ENCODE measurements at places on chromosomes 12 and 14. TPM values are rescaled to one million over a fixed set of nuclear protein-coding genes. Genes with fewer than 3 reads are reported as not detected.

DNA sequence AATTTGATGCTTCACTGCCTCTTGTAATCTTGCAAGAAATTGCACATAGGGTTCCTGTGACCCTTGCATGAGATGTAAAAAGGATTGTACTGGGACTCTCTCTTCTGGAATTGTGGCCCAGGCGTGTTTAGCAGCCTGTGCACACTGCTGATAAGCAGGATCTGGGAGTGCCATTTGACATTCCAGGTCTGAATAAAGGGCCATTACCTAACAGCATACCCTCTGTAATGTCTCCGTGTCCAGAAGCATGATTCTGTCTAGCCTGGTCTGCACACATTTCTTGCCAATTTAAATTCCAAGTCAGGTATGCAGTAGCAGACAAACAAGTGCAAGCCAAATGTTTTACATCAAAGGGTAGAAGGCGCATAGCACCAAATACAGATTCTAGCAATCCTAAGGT is 18.1 kb upstream of the MAPKAPK5 start:
- DNase-seq, result no peak

GRCh38 chr12:129520739-129521138 is 383.1 kb downstream of the TMEM132D start:
- DNase-seq, result peak; percentile 17

GRCh38 chr12:98741556-98742265 is 96.6 kb downstream of the APAF1 start:
- no peak for DNase-seq

DNA sequence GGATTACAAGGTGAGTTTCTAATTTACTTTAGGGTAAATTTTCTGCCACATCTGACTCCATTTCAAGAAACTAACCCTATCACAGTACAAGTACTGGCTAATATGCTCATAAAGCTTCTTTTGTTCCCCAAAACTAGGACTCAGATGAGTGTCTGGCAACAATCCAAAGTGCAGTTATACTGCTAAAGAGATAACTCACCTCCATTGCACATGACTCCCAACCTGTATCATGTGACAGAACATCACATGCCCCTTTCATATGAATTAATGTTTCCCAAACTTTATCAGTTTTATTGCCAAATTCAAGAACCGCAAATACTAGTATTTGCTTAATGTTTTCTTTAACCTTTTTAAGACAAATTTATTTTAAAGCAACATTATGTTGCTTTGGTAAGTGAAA is 3.9 kb upstream of the PPP1R12A start:
- no peak for DNase-seq

GRCh38 chr12:44369998-44370397 is 506.1 kb downstream of the NELL2 start:
- no peak for DNase-seq

GRCh38 chr12:66279123-66279712 is 23.1 kb upstream of the HELB start:
- peak; percentile 13 for DNase-seq

DNA sequence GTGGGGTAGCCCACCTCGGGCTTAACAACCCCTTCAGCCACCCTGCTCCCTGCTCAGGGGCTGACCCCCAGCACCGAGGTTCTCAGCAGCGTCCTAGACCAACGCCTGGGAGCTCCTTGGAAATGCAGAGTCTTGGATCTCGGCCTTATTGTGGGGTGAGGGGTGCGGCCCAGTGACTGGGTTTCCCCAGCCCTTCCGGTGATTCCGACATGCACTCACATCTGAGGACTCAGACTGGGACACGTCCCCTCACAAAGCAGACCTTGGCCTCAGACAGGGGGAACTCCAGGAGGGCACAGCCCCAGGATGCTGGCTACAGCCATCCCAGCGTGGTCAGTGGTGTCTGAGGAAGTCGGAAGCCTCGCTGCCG is 117.7 kb downstream of the RFLNA start:
- no peak for DNase-seq

DNA sequence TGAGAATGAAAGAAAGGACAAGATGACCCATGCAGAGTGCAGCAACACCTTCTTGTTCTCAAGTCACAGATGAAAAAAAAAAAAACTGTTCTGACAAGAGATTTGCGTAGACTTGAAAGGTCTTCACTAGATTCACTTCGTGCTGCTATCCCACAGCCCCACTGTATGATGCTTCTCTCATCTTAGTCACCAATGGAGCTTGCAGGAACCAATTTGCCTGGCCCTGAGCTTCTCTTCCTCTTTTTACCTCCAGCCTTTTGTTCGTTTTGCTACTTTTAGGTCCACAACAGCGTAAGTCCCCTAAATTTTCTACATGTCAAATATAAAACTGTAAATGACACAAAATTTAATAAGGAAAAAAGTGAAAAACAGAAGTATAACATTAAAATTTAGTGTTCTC is 107.9 kb upstream of the NAP1L1 start:
- no peak for DNase-seq

DNA sequence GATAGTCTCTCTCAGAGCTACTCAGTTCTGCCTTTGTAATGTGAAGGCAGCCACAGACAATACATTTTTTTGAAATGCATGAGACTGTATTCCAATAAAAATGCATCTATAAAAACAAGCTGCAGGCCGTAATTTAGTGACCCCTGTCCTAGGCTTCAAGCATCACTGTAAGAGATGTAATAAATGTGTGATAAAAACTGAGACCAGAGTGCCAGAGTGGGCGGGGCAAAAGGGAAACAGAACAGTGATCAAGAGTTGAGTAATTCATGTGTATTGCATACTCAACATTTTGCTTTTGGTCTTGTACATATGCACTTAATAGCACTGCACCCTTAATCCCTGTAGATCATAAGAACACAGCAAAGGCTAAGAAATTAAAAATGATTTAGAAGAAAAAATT is 743.5 kb downstream of the DIO2 start:
- no peak for DNase-seq

- peak; percentile 80 for DNase-seq
Measured at GRCh38 chr12:55736780-55737580, 5.9 kb upstream of the GDF11 start.

DNA sequence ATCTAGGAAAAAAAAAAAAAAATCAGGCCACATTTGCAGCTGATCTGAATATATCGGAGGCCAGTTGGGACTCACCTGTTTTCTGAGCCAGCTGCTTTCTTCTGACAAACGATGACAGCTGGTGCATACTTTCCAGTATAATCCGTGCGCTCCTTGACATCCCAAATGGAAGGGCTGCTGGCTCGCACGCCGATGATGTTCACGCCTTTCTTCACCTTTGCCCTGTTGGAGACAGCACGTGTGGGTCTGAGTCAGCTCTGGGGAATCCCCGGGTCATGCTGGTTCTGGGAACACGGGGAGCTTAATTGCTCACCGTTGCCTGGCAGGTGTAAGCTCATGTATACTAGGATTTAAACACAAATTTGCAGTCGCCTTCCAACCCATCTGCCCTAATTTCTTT is 372.8 kb downstream of the TMEM132D start:
- no peak for DNase-seq

DNA sequence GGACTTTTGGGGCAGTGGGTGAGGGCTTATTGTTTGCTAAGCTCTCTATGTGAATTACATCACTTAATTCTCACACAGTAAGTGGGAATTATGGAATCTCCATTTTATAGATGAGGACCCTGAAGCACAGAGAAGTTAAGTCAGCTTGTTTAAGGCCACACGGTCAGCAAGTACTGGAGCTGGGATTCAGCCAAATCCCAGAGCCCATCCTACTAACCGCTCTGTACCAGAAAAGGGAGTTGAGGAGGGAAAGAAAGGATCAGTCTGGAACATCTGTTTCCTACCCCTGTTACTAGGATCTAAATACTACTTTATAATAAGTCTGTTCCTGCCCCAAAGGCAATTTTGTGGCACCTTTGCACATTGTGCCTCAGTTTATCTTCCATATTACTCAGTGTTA is 42.6 kb downstream of the PPFIBP1 start:
- no peak for DNase-seq

GRCh38 chr12:93622485-93622884 is 50.0 kb downstream of the SOCS2 start:
- DNase-seq, result peak; percentile 68

- DNase-seq, result no peak
Measured at GRCh38 chr12:59484575-59484974, 111.3 kb upstream of the SLC16A7 start.

DNA sequence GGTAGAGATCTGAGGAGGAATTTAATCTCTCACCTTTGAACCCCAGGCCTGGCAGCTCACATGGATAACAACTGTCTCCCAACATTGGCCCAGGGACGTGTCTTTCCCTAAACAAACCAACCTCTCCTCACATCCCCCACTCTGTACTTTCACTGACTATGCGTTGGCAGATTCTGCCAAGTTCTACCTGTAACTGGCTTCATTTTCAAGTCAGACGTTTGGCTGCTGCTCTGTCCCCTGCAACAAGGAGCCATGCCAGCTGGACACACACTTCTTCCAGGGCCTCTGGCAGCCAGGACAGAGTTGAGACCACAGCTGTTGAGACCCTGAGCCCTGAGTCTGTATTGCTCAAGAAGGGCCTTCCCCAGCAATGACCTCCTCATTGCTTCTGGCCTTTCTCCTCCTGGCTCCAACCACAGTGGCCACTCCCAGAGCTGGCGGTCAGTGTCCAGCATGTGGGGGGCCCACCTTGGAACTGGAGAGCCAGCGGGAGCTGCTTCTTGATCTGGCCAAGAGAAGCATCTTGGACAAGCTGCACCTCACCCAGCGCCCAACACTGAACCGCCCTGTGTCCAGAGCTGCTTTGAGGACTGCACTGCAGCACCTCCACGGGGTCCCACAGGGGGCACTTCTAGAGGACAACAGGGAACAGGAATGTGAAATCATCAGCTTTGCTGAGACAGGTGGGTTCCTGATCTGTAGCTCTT is at the start of gene INHBC:
Gene INHBC, plus strand, starts transcription at position 268 of the 707 bp plus-strand sequence. Its CDS starts 103 bp downstream, at position 371.
- no peak for DNase-seq

DNA sequence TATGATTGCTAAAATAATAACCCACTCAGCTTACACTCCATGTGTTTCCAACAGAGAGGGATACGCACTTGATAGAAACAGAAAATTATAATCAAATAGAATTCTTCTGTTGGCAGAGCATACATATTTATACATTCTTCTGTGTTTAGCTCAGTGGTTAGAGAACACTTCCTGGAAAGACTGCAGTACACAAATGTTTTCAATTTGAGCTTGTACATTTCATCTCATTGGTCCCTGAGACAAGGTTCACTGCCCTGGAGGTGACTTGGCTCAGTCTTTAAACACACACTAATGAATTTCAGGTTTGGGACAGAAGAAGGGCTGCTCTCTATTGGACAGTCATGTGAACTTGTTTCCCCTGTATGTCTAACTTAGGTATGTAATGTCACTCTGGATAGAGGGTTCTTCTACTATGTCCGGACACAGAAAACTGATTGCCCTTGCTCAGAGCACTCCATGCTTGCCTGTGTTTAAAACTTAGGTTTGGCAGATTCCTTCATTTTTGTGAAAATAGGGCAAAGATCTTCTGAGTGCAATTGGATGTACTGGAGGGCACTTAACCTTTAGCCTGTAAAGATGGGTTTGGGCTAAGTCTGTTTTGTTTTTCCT is 22.9 kb downstream of the PROX2 start:
- DNase-seq, result peak; percentile 13

DNA sequence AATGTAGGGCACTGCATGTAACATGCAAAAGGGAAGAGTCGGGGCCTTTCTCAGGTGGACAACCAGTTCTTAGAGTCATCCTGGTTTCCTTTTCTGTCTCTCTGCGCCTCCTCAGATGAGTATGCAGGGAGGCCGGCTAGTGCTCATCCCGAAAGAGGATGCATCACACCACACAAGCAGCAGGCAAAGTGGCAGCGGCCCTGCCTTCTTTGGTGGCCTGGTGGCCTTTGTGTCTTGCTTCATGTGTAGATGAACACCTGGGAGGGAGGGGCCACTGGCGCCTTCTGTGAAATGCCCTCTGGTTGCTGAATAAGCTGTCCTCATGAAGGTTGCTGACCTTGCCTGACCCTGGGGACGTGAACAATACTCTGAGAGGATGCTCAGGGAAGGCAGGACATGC is 18.0 kb downstream of the SLC24A4 start:
- DNase-seq, result no peak

GRCh38 chr12:78802593-78802992 is 62.0 kb upstream of the SYT1 start:
- DNase-seq, result peak; percentile 85

DNA sequence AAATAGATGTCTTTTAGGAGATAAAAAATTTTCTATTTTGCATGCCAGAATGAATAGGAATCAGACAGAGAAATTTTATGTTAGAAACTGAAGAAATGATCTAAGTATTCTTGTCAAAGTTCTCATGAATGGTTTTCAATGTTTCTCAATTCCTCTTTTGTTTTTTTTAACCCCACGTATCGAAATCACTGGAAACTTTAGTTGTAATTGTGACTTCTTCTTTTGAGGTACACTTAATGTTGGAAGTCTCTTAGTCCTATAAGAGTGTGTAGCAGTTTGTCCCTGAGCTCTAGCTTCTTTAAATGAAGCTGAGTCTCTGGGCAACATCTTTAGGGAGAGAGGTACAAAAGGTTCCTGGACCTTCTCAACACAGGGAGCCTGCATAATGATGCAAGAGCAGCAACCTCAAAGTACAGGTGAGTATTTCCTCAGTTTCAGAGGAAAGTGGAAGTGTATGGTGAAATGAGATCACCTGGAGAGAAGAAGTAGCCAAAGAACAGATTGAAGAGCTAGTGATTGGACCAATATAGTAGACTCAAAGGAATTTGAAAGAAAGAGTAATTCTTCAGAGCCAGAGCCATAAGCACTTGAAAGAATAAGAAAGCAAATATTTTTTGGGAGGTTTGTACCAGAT is at the start of gene CLEC6A:
Gene CLEC6A, plus strand, starts transcription at position 236 of the 634 bp plus-strand sequence. Its CDS starts 150 bp downstream, at position 386.
- no peak for DNase-seq

GRCh38 chr14:85175556-85175955 is 354.4 kb upstream of the FLRT2 start:
- DNase-seq, result no peak

- DNase-seq, result no peak
Measured at GRCh38 chr14:101561145-101561896, at the start of gene DIO3. TSS of gene DIO3 (plus strand) at chr14:101561495.

The KRT79 gene
- total RNA-seq, result not detected

The RFX4 gene
- not detected for total RNA-seq

The PUS1 gene
- 9.0 TPM for total RNA-seq

The SRRM4 gene
- 0.04 TPM for total RNA-seq

The RNASE12 gene
- not detected for total RNA-seq

The KLRG1 gene
- 0.14 TPM for total RNA-seq

The C1S gene
- total RNA-seq, result 88.1 TPM

The KRT71 gene
- not detected for total RNA-seq

The KCNMB4 gene
- total RNA-seq, result 0.90 TPM

The ADGRD1 gene
- total RNA-seq, result 0.14 TPM
